COLO829 (cell line): ENCODE measurements at places on chromosomes 2 and 18.

DNA sequence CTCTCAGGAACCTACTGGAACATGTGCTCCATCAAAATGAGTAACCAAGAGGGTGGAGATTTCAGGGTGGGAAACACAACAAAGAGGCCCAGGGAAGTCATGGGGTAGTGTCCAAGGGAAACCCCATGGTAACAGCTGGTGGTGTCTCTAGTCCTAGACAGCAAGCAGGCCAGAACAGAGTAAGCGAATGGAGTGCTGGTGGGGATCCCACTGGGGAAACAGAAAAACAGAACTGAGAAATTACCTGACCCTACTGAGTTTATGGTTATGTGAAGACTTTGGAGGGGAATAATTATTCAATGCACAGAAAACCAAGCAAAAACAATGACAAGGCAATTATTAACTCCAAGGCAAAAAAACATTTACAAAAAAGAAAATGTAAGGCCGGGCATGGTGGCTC lies 16.9 kb downstream of the ERCC3 start:
- no peak for DNase-seq

GRCh38 chr2:121583555-121583954 lies 52.9 kb downstream of the RNU4ATAC start:
- DNase-seq: no peak

- no peak for DNase-seq
Observed at GRCh38 chr2:47639467-47639866, 143.5 kb upstream of the MSH6 start.

DNA sequence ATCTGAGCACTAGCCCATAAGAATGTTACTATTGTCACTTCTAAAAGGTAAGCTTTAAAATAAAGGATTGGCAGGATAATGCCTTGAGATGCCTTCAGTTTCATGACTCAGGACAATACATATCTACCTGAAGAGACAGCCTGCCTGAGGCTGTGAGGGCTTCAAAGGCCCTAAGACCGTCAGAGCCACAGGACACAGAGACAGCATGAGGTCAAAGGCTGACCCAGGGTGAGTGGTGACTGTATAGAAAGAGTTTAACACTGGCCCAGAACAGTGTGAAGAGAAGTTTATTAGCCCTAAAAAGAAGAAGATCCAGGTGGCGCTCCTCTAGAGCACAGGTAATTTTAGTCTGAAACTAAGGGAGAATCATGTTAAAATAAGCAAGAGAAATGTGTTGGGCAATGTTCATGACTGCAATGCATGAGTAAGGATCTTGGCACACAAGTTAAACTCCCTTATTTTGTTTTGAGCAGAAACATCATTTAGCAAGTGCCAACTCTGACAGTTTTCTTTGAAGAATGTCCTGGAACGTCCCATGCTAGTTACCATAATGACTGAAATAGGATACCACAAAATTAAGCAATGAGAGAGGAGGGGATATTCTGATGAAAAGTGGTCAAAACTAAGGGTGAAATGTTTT lies 78.1 kb upstream of the FAM110C start:
- DNase-seq: no peak

DNA sequence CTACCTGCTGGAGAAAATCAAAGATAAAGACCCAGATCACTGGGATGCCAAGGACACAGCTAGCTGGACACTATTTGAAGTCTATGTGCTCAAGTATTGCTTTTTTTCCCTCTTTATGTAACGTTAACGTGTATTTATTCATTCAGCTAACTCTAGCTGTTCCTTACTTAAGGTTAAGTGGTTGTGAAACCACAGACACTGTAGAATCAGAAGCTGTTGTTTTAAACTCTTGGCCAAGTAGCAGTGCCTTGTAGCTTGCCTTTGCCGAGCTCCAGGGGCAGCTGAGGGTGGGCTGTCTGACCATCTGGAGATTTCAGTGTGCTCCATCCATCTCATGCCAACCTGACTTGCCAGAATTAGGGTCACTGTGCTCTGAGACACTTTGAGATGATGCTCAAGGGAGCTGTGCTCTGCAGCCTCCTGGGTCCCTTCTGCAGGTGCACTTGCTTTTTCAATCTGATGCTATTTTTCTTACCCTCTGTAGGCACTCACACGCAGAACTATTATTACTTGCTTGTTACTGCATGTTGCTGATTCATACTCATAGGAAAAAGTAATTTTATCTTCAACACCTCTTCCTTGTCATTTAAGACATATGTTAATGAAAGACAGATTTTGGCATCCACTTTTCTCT lies 116.2 kb downstream of the METTL8 start:
- no peak for DNase-seq

GRCh38 chr2:70620020-70620419 lies 66.4 kb upstream of the TGFA start:
- no peak for DNase-seq

- DNase-seq: no peak
Observed at GRCh38 chr18:11498821-11499220, 110.6 kb upstream of the SLC35G4 start.

DNA sequence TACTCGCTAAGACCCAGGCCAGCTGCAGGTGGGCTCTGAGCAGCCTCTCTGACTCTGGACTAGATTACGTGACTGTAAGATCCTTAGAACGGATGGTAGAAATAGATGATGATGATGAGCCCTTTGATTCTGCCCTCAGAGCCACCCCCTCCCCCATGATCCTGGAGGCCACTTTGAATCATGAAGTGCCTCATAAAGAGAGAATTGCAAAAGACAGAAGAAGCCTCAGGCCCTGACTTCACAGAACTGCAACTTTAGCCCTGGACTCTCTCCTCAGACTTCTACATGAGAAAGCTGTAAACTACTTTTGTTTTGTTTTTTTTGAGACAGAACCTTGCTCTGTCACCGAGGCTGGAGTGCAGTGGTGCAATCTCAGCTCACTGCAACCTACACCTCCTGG lies 15.4 kb upstream of the TET3 start:
- no peak for DNase-seq

- DNase-seq: no peak
Observed at GRCh38 chr2:68995916-68996315, 17.1 kb upstream of the ANTXR1 start.

GRCh38 chr2:179876266-179876665 lies 14.9 kb upstream of the ZNF385B start:
- no peak for DNase-seq

GRCh38 chr2:59463426-59463825 lies 1090.0 kb downstream of the BCL11A start:
- no peak for DNase-seq

GRCh38 chr2:80028584-80028983 lies 276.0 kb downstream of the LRRTM1 start:
- DNase-seq: no peak

DNA sequence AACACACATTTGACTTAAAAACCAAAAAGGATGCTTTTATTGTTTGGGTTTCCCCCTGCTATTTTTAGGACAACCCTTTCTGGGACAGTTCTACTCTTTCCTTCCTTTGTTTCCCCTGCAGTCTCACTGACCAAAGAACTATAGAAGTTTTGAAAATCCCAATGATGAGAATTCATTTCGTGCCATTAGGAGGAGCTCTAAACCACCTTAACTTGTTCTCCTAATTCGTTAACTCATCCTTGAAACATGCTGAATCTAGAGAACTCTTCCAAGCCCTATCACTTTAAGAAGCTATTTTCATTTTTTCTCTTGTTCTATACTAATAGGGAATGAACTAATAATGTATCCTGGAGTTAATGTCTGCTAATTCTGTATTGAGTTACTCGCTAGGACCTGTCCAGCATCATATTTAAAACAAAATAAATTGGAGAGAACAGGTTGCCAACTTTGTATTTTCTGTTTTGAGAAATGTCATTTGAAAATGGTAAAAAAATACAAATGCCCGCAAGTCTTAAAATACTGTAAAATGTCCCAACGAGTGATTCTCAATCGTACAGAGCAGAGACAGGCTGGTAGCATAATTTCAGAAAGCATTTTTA lies 62.9 kb downstream of the AFTPH start:
- DNase-seq: peak; percentile 76

DNA sequence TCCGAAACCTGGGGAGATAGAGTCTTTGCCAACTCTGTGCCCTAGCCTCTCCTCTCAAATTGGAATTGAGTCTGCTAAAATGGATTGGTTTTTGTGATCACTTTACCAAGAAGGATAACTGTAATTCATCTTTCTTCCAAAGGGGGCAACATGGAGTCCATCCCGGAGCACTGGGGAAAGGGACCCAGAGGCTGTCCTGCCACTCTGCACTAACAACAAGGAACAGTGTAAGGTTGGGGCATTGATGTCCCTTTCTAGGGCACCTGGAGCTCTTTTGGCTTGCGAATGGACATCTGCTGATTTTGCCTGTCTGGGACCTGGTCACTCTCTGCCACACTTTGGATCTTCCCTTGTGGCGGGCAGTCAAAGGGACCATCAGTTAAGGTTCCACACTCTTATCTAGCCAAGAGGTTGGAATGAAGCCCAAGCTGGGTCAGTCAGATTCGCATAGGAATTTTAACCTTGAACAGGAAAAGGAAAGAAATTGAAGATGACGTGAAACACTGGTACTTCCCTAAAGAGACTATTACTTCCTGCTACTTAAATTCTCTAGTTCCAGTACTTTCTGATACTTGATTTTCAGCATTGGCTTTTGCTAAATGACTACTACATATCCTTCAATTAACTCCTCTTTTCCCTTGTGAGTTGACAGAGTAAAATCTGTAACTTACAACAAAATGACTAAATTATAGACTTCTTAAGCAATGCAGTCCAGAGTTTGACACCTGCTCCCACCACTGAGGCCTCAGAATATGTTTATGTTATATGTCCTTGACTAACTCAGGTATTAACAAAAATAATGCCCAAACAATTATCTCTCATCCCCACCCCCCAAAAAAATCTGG lies 64.7 kb upstream of the KLF7 start:
- peak; percentile 24 for DNase-seq

DNA sequence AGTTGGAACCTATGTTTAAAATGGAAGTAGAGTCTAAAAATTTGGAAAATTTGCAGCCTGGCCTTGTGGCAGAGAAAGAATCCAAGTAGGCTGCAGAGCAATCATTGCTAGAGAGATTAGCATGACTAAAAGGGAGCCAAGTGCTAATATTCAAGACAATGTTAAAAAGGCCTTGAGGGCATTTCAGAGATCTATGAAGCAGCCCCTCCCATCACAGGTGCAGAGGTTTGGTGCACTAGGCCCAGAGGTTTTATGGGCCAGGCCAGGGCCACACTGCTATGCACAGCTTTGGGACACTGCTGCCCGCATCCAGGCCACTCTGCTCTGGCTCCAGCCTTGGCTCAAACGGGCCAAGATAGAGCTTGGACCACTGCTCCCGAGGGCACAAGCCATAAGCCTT lies 6.7 kb upstream of the IL1A start:
- DNase-seq: no peak
